GM23338 (cell line): ENCODE measurements at places on chromosomes 4 and X. TPM values are rescaled to one million over a fixed set of nuclear protein-coding genes. Genes with fewer than 3 reads are reported as not detected.

Gene FMR1NB
- not detected in 2 replicates for total RNA-seq

Gene TKTL2
- total RNA-seq = 0.07 TPM in 1 of 2 replicates, not detected in the other

Gene ALPK1
- 0.49 and 2.0 TPM in 2 replicates for total RNA-seq

Gene CTAG1A
- not detected in 2 replicates for total RNA-seq

Gene SLC25A14
- total RNA-seq = 8.3 and 12.3 TPM in 2 replicates

Gene TKTL1
- total RNA-seq = not detected in 2 replicates

DNA sequence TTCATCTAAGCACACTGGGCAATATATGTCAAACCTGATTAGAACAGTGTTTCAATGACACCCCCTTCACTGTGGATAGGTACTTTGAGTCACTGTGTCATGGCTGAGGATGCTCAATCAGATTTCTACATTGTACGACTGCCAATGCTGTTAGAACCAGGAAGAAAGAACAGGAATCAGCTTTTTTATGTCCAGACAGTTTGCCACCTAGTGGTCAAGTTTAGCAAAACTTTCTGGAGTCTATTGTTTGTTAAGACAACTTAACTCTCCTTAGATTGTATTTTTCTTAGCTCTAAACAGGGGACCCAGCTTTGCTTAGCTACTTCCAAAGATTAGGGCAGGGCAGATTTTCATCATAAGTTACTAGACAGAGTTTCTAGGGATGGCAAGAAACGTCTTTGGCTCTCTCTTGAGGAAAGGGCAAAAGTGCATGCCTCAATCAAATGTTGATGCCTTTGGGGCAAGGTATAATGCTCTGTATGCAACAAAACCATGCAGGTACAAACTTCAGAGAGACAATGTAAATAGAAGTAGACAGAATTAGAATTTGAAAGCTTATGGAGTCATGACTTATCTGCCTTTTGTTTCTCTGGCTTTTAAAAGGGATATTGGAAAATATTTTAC lies 40.5 kb upstream of the BMP3 start:
- DNase-seq = peak; percentile 83
- no peaks in the 10 kb centered on the region for H3K36me3 ChIP-seq
- H3K4me1 ChIP-seq = no peaks in the 10 kb centered on the region; the same call in 1 of the 2 replicates
- H3K27me3 ChIP-seq = no peaks in the 10 kb centered on the region
- no peak overlapping the region for H3K27ac ChIP-seq

GRCh38 chr4:152028131-152028530 lies 267.3 kb upstream of the GATB start:
- no peaks in the 10 kb centered on the region for H3K27me3 ChIP-seq
- no peak for DNase-seq
- H3K27ac ChIP-seq = no peak overlapping the region
- H3K36me3 ChIP-seq = no peaks in the 10 kb centered on the region
- no peak overlapping the region for H3K4me3 ChIP-seq

- DNase-seq = no peak
- no peak overlapping the region for H3K27ac ChIP-seq
- no peak overlapping the region for H3K4me3 ChIP-seq
- H3K4me1 ChIP-seq = peaks cover 21% of the 10 kb centered on the region; the same call in 1 of the 2 replicates
- H3K27me3 ChIP-seq = peaks cover 11% of the 10 kb centered on the region
These were observed 5.5 kb downstream of the MPP1 start for GRCh38 chrX:154799556-154800348.

DNA sequence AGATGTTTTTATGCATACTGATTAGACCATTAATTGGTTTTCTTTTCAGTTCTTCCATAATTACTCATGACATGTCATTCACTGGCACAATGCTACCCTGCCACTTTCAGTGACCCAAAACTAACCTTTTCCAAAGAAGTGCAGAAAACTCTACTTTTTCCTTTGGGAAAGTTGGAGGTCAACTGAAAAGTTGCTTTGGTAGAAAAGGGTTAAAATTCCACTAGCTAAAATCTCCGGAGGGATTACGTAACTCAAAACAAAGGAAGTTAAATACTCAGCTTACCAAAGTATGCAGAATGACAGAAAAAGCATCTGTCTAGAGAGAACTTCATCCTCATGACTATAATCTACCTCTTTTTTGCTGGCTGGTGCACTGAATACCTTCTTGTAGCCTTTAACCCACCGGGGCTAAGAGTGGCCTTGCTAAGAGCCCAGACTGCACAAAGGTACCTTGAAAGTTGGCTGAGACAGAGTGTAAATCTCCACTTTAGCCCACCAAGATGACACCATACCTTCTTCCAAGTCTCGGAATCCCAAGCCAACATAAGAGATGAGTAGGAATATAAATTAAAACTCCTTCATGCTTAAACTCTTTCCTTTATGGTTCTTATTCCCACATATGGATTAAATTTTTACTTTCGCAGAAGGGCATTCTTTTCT lies 1099.5 kb upstream of the INTU start:
- DNase-seq = no peak
- H3K27me3 ChIP-seq = no peaks in the 10 kb centered on the region
- no peak overlapping the region for H3K27ac ChIP-seq
- H3K4me3 ChIP-seq = no peak overlapping the region

GRCh38 chr4:54539500-54540029 lies 118.2 kb upstream of the KIT start:
- no peaks in the 10 kb centered on the region for H3K27me3 ChIP-seq
- H3K4me1 ChIP-seq = 0 out of 2 replicates have a peak, but pooled peaks cover 6% of the 10 kb centered on the region
- no peak overlapping the region for H3K27ac ChIP-seq
- H3K4me3 ChIP-seq = peak overlapping the region; percentile 50
- no peaks in the 10 kb centered on the region for H3K36me3 ChIP-seq

GRCh38 chr4:129140521-129140920 lies 44.6 kb downstream of the C4orf33 start:
- H3K27ac ChIP-seq = no peak overlapping the region
- H3K4me3 ChIP-seq = no peak overlapping the region
- no peaks in the 10 kb centered on the region for H3K4me1 ChIP-seq
- no peaks in the 10 kb centered on the region for H3K27me3 ChIP-seq
- no peak for DNase-seq

- peaks cover 22% of the 10 kb centered on the region for H3K4me1 ChIP-seq
- no peak overlapping the region for H3K4me3 ChIP-seq
- no peaks in the 10 kb centered on the region for H3K36me3 ChIP-seq
- H3K27me3 ChIP-seq = no peaks in the 10 kb centered on the region
- H3K27ac ChIP-seq = no peak overlapping the region
These were observed 132.1 kb upstream of the LDB2 start for GRCh38 chr4:17030543-17030942.

DNA sequence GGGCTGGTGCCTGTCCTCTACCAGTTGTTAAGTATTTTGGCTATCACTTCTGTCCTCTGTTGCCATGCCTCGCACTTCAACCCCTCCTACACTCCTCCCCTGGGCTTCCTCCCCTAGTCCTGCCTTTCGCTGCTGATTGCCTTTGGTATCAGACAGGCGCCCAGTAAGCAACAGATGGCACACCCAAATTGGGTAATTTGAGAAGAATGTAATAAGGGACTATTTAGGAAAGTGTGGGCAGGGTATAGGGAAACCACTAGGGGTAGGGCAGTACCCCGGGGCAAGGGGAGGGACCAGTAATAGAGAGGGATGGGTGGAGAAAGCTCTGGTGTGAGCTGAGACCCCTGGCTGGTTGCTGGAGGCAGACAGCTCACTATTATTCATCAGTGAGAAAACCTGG lies 172.7 kb upstream of the USP9X start:
- no peaks in the 10 kb centered on the region for H3K27me3 ChIP-seq
- no peak overlapping the region for H3K27ac ChIP-seq
- no peaks in the 10 kb centered on the region for H3K4me1 ChIP-seq
- no peak for DNase-seq
- H3K36me3 ChIP-seq = no peaks in the 10 kb centered on the region

- no peak overlapping the region for H3K4me3 ChIP-seq
- H3K36me3 ChIP-seq = no peaks in the 10 kb centered on the region
- H3K27ac ChIP-seq = no peak overlapping the region
- H3K27me3 ChIP-seq = no peaks in the 10 kb centered on the region
- no peaks in the 10 kb centered on the region for H3K4me1 ChIP-seq
- no peak for DNase-seq
These were observed 187.7 kb downstream of the GPAT3 start for GRCh38 chr4:83723609-83724008.

DNA sequence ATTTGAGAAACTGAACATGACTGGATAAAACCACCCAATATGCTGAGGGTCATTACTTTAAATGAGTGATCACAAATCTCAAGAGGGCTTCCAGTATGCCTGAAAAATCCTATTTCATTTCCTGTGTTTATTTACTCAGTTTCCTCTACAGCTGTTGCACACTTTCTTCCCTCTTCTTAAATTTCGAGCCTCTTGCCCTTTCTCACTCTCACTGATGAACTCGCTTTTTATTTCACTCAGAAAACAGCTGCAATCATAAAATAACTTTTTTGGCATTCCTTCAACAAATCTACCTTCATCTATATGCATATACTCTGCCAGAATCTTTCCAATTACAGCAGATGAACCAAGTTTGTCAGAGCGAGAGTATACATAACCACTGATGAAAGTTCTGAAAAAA lies 101.3 kb downstream of the EIF4E start:
- no peak overlapping the region for H3K27ac ChIP-seq
- no peak for DNase-seq
- no peaks in the 10 kb centered on the region for H3K4me1 ChIP-seq
- no peaks in the 10 kb centered on the region for H3K36me3 ChIP-seq
- no peak overlapping the region for H3K4me3 ChIP-seq
- no peaks in the 10 kb centered on the region for H3K27me3 ChIP-seq

GRCh38 chr4:33302321-33302720 lies 2582.2 kb downstream of the PCDH7 start:
- no peak overlapping the region for H3K27ac ChIP-seq
- peaks cover 2% of the 10 kb centered on the region for H3K4me1 ChIP-seq
- no peak for DNase-seq
- no peak overlapping the region for H3K4me3 ChIP-seq
- H3K36me3 ChIP-seq = no peaks in the 10 kb centered on the region
- H3K27me3 ChIP-seq = no peaks in the 10 kb centered on the region
